H7 (cell line): ENCODE measurements at places on chromosomes 12 and 14. TPM values are rescaled to one million over a fixed set of nuclear protein-coding genes. Genes with fewer than 3 reads are reported as not detected.

Gene BEGAIN
- 1.3 and 3.3 TPM in 2 replicates for total RNA-seq

DNA sequence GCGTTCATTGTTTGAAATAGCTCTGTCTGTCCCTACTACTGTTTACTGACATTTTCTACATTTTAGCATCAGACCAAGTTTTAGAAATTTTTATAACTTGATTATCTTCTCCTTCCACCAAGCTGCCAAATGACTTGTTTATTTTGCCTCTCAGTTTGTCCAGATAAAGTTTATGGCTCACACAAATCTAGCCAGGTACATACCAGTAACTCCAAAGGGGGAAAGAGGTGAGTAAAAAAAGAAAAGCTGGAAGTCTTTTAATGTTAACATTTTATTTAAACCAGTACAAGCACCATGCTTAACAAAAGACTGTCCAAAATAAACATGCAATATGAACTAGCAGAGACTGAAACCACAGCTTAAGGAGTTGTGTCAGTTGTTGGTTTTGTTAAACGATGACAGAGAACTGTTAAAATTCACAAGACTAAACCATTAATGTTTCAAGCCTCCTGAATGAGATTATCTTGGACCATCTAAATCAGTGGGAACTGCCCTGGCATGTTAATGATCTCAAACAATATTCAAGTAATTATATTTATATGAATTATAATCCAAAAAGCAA lies 14.5 kb downstream of the GMFB start:
- DNase-seq: no peak

DNA sequence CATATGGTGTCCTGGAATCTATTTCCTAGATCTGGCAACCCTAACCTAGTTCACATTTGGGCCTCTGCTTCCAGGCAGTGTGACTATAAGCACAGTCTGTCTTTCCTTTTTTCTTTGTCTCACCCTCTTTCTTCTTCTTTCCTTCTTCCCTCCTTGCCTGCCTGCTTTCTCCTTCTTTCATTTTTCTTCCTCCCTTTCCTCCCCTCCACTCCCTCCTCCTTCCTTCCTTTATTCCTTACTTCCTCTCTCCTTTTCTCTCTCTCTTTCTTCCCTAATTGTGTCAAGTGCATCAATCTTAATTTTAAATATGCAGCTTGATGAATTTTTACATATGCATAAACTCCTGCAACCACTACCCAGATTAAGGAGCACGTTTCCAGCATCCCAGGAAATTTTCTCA lies 4.6 kb upstream of the DAO start:
- no peak for DNase-seq

DNA sequence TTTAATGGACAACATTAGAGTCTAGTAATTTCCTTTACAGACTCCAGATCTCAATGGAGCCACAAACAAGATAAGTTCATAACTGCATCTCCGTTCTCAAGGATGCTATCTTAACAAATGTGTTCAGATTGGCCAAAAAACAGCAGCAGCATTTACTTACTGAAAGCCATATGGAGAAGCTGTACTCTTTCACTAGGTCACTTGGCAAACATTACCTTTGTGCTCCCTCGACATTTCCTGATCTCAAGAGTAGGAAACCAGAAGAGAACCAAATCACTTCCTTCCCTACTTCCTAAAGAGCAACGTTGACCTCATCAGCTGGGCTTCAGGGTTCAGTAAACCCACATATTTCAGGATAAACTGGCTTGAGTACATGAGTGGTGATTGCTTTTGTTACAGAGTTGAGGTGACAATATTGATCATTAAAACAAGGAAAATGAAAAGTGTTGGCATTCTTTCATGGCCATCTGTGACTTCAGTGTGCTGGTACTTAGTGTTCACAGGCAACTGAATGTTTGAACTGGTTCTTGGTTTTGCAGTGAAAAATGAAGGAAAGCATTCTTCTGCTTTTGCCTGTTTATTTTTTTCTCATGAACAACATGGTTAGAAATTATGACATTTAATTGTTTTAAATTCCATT lies 449.6 kb downstream of the TMEM117 start:
- no peak for DNase-seq
